ENCODE measurements at places on chromosomes 7 and 10.

DNA sequence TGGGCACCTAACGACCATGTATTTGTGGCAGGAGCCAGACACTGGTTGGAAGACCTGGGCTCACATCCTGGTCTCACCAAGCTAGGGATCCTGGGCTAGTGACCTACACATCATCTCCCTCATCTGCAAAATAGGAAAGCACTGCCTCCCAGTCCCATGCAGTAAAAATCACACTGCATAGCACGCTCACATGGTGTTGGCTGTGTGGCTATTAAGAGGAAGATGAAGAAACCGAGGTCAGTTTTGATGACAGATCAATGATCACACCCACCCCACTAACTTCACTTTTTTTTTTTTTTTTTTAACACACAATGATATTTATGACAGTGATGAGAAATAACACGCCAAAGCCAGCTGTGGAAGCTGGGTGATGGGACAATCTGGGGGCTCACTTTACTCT, 146.5 kb downstream of the RNF216 start:
- no peak for DNase-seq

DNA sequence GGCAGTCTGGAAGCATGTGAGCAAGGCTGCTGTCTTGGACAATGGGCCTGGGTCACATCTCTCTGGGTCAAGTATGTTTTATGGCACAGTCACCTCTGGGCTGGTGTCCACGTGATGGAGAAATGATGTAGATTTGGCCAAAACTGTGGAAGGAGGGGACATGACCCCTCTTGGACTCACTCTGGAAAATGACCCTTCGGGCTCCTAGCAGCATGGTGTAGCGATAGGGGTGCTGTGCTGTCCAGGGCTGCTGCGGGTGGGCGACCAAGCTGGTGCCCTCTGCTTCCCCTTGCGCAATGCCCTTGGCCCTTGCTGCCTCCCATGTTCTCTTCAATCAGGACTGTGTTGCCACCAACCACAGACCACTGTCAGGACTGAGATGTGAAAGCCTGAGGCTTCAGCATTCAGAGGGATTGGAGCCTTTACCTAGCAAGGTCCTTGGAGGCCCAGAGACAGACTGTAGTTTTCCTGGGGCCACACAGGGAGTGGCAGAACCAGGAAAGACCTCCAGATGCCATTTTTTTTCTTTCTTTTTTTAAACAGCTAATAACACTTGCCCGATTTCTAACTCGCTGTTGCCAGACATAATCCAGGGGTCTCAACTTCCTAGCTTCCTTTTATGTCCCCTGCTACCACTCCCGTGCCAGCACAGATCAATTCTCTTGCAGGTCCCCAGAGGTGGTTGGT, 6.1 kb downstream of the CYP26A1 start:
- no peak for DNase-seq

GRCh38 chr10:23069019-23069815, 26.2 kb upstream of the MSRB2 start:
- no peak for DNase-seq

GRCh38 chr7:132575982-132576720, at the start of gene PLXNA4:
TSS of gene PLXNA4 (minus strand) at chr7:132576470. CDS start at chr7:132508693, 67,777 bp downstream.
- no peak for DNase-seq

- no peak for DNase-seq
Measured at GRCh38 chr10:92697663-92698511, 8.1 kb downstream of the HHEX start.

DNA sequence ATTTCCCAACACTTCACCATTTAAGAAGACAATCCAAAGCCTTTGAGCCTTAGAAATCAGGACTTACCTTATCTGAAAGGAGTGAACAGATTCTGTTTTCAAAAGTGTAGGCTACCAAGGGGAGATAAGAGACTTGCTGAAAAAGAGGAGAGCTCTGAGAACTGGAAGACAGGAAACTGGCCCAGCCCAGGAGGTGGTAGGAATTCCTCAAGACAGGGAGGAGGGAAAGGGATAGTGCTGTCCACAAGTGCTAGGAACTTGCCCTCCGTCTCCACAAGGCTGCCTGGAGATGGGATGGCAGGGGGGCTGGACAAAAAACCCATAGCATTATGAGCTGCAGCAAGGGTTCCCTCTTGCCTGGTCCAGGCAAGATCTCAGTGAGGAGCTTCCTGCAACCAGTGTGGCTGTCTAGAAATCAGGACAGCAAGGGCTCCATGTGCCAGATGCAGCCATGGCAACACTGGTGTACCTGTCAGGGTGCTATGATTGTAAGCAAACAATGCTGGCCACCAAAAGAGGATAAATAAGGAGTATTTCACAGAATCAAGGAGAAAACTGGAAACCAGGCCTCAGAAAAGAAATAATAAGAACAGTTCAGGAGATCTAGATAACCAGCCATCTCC, 22.7 kb upstream of the FRMD4A start:
- DNase-seq = no peak

- no peak for DNase-seq
Measured at GRCh38 chr10:6101181-6101580, 12.3 kb downstream of the RBM17 start.

GRCh38 chr7:1312136-1313070, 79.7 kb downstream of the UNCX start:
- DNase-seq = no peak

DNA sequence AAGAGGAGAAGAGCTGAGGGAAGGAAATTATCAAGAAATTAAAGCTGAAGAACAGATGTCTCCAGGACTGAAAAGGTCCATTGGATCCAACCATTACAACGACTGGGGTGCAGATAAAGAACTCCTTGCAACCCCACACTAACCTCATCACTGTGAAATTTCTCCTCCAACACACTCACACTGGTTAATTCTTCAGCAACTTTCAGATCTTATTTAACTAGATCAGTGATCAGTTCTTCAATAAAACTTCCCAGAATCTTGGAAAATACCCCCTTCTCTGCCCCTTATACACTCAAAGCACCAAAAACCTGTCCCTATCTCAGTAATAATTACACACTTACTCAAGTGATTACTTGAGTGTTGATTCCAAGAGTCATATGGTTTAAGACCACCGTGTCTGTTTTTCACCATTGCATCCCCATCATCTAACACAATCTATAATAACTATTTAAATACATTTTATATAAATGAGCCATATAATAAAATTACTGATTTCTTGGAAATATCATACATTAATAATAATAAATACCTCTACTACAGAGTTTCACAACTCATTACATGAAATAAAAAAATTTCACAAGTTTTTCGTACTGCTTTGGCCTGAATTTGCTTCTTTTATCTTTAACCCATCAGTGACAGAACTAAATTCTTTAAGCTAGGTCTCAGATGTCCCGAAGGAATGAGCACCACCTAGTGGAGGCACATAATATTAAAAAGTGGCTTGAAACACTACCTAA, 123.7 kb downstream of the MPP7 start:
- DNase-seq = no peak

- no peak for DNase-seq
Measured at GRCh38 chr7:133623721-133624120, 370.8 kb downstream of the EXOC4 start.

- no peak for DNase-seq
Measured at GRCh38 chr7:303884-304573, 14.1 kb downstream of the FOXL3 start.

DNA sequence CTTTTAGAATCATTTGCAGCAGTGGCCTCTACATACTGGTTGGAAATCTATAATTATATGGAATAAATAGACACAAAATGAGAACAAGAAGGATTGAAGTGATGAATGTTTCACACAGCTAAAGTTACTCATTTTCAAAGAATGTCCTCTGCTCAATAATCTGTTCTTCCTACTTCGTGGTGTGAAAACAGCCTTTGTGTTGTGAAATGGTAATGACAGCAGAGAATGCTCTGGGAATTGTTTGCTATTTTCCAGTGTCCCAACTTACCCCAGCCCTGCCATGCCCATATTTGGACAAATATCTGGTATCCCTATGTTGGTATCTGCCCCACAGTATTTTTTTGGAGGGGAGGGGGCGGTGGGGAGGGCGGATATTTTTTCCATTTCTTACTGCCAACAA, 130.4 kb downstream of the GLI3 start:
- DNase-seq = no peak

GRCh38 chr10:67775279-67775678, 62.7 kb downstream of the DNAJC12 start:
- no peak for DNase-seq

DNA sequence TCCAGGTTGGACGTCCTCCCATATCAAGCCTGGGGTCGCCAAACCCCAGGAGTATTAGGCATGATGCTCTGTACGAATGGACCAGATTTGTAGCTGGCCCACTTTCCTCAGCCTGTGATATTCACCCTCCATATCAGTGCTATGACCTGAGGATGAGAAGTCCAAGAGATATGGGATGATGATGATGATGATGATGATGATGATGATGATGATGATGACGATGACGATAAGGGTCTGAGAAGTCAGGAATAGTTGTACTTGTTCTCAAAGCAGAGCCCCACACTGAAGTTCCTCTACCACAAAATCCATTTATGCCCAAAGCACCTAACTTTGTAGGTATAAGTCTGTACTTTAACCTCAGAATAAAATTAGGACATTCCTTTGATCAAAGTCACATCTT, 50.7 kb downstream of the AMPH start:
- no peak for DNase-seq

- DNase-seq = no peak
Measured at GRCh38 chr7:5661942-5662341, 119.5 kb downstream of the RNF216 start.

- no peak for DNase-seq
Measured at GRCh38 chr10:90344226-90344625, 513.6 kb downstream of the HTR7 start.

- DNase-seq = no peak
Measured at GRCh38 chr7:134920026-134920753, 66.1 kb upstream of the AGBL3 start.

DNA sequence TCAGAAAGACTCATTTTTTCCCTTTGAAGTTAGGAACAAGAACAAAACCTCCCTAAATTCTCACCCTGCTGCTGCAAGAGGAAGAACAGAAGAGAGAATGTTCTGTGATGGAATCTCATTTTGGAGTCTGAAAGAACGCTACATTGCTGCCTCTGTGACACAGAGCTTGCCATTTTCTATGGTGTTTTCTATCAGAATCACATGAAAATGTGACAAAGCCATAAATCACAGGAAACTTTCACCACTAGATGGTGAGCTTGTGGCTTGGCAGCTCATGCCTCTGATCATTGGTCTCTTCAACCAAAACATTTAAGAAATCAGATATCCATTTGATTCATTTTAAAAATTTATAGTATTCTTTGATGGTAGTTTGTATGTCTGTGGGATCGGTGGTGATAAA, 82.9 kb downstream of the CADPS2 start:
- peak; percentile 1 for DNase-seq

DNA sequence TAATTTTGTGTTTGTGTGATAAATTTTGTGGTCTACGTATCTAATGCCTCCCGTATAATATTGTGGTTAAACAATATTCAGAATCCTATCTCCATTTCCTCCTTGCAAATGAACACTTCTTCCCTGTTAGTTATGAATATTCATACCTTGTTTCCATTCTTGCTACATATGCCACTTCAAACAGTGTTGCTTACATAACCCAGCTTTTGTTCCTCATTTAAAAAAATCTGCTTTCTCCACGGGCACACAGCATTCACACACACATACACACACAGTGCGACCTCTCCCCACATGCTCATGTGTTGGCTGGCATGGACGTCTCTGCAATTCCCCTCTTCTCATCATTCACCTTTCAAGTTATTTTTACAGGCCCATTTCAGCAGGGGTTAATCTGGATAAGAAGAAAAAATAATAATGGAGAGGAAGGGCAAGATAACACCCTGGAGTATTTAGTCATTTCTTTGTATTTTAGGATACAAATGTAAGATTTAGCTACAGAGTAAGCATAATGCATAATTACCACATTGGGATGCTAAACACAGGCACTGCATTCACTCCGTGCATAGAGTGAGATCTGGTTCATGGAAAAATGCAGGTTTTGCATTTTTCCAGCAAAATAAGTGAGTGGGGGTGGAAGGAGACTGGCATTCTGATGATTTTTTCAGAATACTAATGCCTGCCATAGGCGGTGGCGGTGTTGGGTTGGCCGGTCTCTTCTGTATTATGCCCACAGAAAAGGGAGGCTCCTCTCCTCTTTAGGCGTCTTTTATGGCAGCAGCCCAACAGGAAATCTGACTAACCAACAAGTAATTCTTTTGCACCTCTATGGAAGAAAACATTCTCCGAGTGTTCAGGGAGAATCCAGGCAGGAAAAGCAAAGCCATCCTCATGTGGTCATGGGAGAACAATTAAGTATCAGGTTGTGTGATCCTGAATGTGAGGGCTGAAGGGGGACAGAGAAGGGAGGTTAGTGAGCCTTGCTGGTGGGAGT, 31.7 kb upstream of the ELMO1 start:
- DNase-seq = no peak

DNA sequence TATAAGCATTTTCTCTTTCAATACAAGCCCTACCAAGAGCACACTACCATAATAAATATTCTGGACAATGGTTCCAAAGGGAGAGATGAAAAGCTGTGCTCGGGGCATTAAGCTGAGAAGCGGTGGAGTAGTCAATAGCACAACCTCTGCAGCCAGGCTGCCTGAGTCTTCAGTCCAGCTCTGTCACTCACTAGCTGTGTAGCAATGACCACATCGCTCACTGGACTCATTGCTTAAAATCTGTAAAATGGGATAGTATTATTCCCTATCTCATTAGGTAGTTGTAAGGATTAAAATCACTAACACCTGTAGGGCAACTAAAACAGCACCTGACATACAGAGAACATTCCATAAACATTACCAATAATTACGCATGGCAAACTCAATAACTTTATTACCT, 199.9 kb upstream of the KLF14 start:
- no peak for DNase-seq

- DNase-seq = no peak
Measured at GRCh38 chr10:128245026-128245425, 118.8 kb upstream of the MKI67 start.

GRCh38 chr7:29282819-29283414, 88.3 kb downstream of the CHN2 start:
- DNase-seq = no peak

DNA sequence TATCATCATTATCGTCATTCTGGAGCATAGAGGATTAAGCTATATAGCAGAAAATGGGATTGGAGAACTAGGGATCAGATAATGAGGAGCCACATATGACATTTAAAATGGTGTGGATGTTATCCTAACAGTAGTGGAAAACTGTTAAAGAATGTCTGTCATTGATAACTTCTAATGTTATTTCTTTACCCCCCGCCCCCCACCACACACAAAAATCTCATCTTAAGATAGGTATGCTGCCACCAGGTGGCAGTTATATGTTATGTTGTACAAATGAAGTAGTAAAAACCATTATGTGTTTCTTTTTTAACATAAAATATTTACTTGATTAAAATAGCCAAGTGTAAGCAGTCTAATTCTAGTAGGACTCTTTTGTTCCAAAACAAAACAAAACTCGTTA, 13.0 kb downstream of the AKAP9 start:
- no peak for DNase-seq

GRCh38 chr10:36007369-36007768, 365.3 kb upstream of the FZD8 start:
- no peak for DNase-seq

GRCh38 chr7:11232462-11232861, 258.8 kb downstream of the PHF14 start:
- no peak for DNase-seq
